HFF-Myc (cell line): ENCODE measurements at places on chromosomes 6 and 20.

GRCh38 chr6:103122766-103123601 is 1729.5 kb downstream of the GRIK2 start:
- DNase-seq: no peak

GRCh38 chr20:31722257-31723068 is at the start of gene BCL2L1:
Gene BCL2L1 (minus strand): TSS chr20:31722868. CDS start chr20:31722218, 650 bp downstream.
- no peak for DNase-seq

- DNase-seq: no peak
Observed at GRCh38 chr20:53990768-53991450, 79.5 kb downstream of the BCAS1 start.

DNA sequence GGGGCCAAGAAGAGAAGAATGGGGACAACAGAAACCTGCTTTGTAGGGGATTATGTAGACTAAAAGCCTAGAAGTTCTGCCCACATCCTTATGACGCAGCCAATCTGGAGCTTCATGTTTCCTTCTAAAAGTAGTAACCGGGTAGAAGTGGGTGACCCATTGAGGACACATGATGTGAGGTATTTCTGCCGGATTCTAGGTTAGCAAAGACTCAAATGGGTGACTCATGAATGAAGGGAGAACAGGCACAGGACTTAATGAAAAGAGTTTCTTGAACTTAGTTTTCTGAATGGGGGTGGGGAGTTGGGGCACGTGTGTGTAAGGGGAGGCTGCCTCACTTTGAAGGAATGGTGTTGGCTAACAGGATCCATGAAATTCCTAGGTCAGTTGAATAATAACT is 68.8 kb downstream of the CDS2 start:
- DNase-seq: no peak

- peak; percentile 37 for DNase-seq
Observed at GRCh38 chr20:32823078-32823477, 3.3 kb downstream of the MAPRE1 start.

DNA sequence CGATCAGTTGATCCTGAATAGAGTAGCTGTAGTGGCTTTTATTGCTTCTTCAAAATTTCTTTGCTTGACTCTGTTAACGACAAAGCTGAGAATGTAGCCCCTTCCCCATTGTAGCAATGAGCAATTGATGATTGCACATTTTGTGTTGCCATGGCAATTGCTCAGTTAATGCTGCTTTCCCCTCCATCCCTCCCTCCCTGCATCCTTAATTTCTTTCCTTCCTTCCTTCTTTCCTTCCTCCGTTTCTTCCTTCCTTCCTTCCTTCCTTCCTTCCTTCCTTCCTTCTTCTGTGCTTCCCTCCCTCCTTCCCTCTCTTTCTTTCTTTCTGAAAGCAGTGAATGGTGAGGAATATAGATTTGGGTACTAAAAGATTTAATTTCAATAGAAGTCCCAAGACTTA is 557.3 kb upstream of the MAP3K7 start:
- DNase-seq: no peak

DNA sequence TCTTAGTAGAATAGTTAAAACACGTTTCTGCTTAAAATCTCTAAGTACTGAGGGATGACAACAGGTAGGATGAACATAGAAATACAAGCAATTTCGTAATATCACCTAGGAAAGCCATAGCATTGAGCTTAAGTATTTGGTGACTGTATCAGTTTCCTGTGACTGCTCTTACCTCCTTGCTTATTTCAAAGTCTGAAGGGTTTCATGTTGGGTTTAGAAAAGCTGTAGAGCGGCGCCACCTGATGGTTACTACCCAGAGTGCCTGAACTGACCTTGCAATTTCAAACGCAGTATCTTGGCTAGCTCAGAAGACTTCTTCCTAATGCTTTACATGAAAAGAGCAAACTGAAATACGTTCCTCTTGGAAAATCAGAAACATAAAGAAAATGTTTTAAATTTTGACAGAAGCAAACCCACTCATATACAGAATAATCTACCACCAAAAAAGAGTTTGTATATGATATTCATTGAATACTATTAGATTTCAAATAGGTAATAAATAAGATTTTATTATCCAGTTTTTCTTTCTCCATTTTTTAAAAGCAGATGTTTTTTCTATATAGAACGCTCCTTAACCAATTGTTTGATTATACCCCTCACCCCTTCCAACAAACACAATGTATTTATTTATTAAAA is 82.3 kb upstream of the RIPOR2 start:
- DNase-seq: no peak

- no peak for DNase-seq
Observed at GRCh38 chr6:151377095-151377494, 14.3 kb downstream of the ZBTB2 start.

- DNase-seq: no peak
Observed at GRCh38 chr20:49045440-49046086, 549 bp upstream of the CSE1L start.

- DNase-seq: no peak
Observed at GRCh38 chr6:9628819-9629218, 786.1 kb downstream of the TFAP2A start.

- DNase-seq: no peak
Observed at GRCh38 chr6:104324301-104324700, 535.4 kb downstream of the HACE1 start.

- no peak for DNase-seq
Observed at GRCh38 chr6:92706976-92707375, 712.4 kb downstream of the EPHA7 start.

GRCh38 chr6:37695273-37695672 is 2.4 kb downstream of the MDGA1 start:
- DNase-seq: no peak

GRCh38 chr6:38033442-38033982 is 214.0 kb downstream of the ZFAND3 start:
- DNase-seq: no peak

DNA sequence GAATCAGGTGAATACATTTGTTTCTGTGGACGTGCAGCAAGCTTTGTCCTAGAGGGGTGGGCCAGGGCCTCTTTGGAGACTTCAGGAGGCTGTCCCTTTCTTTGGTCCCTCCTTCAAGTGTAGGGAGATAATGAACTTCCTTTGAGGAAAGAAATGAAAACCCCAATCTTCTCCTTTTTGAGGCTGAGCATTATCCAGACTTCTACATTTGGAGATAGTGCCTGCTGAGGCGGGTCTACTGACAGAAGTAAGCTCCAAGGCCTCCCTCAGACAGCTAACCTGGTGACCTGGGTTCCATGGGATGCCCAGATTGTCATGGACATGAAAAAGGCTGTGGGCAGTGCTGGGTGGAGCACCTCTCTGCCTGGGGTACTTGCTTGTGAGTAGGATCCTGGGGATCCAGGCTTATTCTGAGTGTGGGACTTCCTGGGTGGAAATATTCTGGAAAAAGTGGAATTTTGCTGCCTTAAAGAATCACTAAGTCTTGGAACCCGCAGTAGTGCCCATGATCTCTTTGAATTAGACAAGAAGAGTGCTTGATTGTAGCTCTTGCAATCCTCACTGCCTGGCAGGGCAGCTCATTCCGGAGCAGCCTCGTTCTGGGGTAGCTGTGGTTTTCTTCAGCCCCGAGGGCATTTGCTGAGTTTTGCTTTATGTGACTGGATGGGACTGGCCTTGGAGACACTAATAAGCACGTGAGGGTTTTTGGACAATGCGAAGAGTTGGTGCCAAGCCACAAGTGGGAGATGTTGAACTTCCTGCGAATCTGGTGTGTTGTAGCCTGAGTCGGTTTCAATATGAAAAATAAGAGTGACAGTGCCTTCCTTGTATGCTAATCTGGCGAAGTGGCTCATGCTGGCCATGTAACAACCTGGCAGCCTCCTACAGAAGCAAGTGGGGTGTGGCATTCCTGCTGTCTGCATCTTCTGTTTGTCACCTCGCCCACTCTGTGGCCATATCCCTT is 28.1 kb downstream of the SNRNP48 start:
- peak; percentile 38 for DNase-seq

GRCh38 chr20:13222319-13222716 is 1.2 kb downstream of the ISM1 start:
- no peak for DNase-seq

GRCh38 chr6:74256781-74257180 is 560.8 kb downstream of the CD109 start:
- no peak for DNase-seq

DNA sequence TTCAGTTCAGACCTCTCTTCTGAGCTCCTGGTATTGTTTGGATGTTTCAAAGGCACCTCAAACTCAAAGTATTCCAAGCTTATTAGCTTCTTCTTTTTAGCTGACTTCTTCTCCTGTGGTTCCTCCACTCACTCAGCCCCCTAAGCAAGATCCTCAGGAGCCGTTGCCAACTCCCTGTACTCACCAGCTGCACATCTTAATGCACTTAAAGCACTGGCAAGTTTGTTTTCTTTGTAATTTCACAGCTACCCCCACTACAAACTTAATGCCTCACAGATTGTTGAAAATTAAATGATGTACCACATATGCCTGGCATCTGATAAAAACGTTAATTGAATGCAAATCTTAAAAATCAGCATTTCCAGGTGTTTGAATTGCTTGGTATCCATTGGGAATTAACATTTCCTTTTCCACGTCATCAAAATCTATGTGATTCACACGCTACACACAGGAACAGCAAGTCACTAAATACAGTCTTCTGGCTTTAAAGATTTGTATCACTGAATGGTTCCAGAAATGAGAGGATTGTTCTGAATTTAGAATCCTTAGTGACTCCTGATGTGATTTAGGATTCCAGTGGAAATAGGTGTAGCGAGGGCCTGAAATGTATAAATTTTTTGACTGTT is 24.5 kb downstream of the CALHM6 start:
- DNase-seq: no peak

- DNase-seq: peak; percentile 84
Observed at GRCh38 chr20:36017048-36017951, 48.9 kb downstream of the CNBD2 start.

DNA sequence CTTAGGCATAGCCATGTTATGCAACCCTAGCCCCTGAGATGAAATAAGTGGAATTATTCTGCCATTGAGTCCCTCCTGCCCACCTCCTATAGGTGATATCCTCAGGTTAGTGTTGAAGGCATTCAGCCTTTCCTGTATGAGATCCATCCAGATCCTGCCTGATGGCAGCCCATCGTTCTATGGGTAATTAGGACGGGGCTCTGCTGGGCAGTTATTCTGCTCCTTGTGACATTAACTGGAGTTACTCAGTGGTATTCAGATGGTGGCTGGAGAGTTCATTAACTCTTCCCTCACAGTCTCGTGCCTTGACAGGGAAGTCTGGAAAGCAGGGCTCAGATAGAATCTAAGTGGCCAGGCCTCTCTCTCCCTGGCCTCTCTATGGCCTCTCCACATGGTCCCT is 9.3 kb upstream of the GMDS start:
- no peak for DNase-seq

DNA sequence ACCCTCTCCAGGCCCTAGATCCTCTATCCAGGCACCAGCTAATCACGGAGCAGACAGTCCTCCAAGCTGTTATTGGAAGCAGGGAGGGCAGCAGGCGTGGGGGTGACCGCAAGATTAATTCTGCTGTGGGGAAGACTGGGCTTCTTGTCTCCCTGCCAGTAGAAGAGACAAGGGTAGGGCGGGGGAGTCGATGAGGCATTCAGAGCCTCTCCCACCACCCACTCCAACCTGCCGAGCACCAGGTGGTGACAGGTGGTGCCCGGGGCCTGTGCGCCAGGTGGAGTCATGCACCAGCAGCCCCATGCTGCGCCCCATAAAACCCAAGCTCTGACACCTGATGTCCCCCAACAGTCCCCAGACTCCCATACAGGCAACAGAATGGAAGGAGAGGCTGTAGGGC is 89.6 kb downstream of the CDH22 start:
- DNase-seq: no peak

DNA sequence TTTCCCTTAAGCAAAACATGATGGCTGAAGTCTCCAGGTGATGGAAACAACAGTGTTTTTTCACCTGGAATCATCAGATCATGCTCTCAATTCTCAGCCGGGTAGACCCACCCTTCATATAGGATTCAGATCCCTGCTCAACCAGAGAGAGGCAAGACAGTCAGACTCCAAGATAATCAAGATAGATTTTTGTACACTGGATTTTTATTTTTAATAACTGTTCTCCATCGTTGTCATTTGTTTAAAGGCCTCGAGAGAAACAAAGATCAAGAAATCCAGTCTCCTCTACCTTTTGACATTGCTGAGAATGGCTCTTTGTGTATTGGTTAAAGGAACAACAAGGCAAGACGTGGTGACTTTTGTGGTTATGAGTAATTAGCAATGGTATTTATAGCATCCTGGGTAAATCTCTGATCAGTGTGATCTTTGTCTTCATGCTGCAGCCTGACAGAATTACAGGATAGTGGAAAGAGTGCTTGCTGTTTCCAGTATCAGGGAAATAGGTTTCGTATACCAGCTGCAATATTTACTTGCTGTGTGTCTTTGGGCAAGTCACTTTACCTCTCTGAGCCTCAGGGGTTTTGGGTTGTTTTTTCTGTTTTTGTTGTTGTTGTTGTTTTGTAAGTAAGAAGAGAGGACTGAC is 29.9 kb downstream of the ID4 start:
- DNase-seq: peak; percentile 24

DNA sequence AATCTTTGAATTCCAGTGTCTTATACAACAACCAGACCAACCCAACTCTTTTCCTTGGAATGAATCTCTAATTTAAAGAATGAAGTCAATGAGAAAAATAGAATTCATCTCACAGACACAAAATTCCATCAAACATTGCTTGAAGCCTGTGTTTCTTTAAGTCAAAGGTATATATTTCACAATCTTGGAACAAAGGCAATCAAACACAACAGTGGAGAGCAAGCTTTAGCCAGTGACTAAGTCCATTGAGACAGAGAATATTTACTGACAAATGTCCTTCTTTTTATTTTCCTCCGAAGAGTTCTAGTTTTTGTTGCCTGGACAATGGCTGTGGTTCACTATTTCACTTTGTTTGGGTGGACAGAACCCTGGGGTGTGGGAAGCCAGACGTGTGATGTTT is 35.8 kb downstream of the MEP1A start:
- no peak for DNase-seq

- no peak for DNase-seq
Observed at GRCh38 chr6:51865996-51866395, 221.4 kb downstream of the PKHD1 start.

- no peak for DNase-seq
Observed at GRCh38 chr20:49578436-49578835, 10.5 kb upstream of the PTGIS start.

DNA sequence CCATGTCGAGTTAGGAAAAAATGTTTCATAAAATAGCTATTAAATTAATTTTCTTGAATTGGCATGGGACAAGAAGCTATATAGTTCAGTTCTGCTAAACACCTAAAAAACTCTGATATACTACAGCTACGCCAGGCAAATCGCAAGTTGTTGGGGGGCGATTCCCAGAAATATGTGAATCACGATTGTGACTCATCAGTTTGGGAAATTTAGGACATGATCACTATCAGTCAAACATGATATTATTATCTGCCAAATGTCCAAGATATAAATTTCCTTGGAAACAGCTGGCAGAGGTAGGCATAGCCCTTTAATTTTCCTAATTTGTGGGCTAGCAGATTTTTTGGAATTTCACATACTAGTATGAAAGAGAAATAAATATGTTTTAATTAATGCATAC is 123.6 kb downstream of the ATXN1 start:
- DNase-seq: no peak

GRCh38 chr20:23002276-23002675 is 32.8 kb upstream of the SSTR4 start:
- DNase-seq: no peak

- no peak for DNase-seq
Observed at GRCh38 chr20:41424546-41424945, 57.9 kb upstream of the EMILIN3 start.
